Esophagus squamous epithelium (tissue), 5 donors: ENCODE measurements at places on chromosomes 6 and 20.

- no peak for DNase-seq
These were observed 102.9 kb upstream of the ZNF184 start for GRCh38 chr6:27575594-27576361.

GRCh38 chr20:24436160-24436559 is 33.3 kb upstream of the SYNDIG1 start:
- no peak for DNase-seq

- no peak for DNase-seq
These were observed 33.9 kb upstream of the CMTR1 start for GRCh38 chr6:37399131-37399530.

- no peak for DNase-seq
These were observed 8.7 kb downstream of the RNF24 start for GRCh38 chr20:4006640-4007039.

DNA sequence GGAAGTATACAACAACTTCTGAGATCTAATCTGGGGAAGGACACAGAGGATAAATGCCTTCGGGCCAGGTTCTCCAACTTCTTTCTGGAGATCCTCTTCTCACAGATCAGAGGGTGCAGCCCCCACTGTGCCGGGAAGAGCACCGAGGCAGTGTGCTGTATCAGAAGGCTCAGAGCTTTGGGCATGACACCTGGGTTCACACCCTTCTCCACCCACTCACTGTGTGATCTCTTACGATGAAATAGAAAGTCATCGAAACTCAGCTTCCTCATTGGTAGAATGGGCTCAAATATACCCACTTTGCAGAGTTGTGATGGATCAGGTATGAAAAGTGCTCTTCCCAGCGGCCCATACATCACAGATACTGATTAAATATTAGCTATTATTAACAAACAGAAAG is 347.5 kb upstream of the SOX4 start:
- DNase-seq = no peak

GRCh38 chr6:6057442-6058053 is 50.8 kb upstream of the NRN1 start:
- no peak for DNase-seq
